Large intestine (tissue), 12 donors: ENCODE measurements at places on chromosomes 1 and 21. TPM values are rescaled to one million over a fixed set of nuclear protein-coding genes. Genes with fewer than 3 reads are reported as not detected.

The UTS2 gene
- polyA plus RNA-seq: 0.36 TPM

The MMEL1 gene
- polyA plus RNA-seq: 14.3 TPM

The TMPRSS2 gene
- polyA plus RNA-seq: 149 TPM

The AADACL3 gene
- polyA plus RNA-seq: not detected

The ZNF678 gene
- 7.2 TPM for polyA plus RNA-seq
